ENCODE measurements at places on chromosomes 7 and 10.

- DNase-seq, result no peak
Observed at GRCh38 chr10:86127274-86127819, 239.2 kb downstream of the GRID1 start.

GRCh38 chr7:74253331-74253730, 868 bp downstream of the RFC2 start:
- no peak for DNase-seq

DNA sequence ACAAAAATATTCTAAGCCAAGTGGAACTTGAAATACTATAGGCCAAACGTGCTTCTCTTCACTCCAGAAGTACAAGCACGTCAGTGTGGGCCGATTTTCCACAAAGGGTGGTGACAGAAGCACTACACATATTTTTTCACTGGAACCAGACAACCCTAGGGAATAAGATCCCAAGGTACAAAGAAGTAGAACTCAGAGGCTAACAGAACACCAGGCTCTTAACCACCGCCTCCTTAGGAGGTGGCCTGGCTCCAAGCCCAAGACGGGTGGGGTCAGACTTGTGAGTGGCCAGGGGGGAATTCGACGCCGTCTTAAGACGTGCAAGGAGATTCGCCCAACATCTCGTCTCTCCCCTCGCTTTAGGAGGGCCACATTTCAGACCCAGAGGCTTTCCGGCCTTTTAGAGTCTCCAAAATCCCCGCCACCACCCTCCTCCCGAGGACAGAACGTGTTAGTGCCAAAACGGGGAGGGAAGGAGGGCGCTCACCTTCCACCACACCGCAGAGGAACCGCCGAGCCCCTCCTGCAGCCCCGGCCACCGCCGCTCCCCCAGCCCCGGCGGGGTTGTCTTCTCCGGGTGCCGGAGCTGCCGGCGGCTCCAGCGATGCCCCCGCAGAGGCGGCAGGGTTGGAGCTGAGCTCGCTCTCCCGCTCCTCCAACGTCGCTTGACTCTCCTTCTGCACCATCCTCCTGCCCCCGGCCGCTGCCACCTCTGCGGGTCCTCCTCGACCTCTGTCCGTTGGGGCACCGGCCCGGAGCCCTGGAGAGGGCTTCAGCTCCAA, 716 bp downstream of the OGA start:
- no peak for DNase-seq

GRCh38 chr10:107856047-107856315, 691.5 kb upstream of the SORCS1 start:
- no peak for DNase-seq

DNA sequence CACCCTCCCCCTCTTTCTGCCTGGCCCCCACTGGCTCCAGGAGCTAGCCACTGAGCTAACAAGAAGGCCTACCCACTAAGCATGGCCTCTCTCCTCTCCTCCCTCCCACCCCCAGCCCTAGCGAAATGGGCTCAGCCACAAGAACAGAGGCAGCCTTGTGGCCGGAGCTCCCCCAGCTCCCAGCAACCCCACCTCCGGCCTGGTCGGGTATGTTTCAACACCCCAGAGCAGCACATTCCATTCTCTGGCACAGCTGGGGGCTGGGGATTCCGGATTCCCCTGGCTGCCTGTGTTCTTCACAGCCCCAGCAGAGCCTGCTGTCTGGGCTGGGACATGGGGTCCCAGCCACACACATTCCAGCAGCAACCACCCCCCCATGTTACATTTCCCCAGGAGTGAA, 9.0 kb downstream of the SFRP5 start:
- DNase-seq, result no peak

GRCh38 chr10:82736305-82736704, 861.3 kb downstream of the NRG3 start:
- no peak for DNase-seq

DNA sequence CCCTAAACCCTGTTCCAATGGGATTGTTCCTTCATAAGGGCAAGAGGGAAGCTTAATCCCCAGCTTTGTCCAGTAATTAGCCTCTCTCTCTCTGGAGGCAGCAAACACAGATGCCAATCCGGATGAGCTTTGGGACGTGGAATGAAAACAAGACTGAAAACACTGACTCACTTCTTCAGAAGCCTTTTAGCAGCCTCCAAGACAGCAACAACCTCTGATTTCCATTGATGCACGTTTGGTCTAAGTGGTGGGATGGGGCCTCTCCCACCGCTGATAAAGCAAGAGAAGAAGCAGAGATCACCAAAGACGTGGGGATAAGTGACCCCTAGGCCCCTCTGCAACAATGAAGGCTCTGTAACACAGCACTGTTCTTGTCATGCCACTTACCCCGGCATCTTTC, 5.8 kb upstream of the GFRA1 start:
- no peak for DNase-seq

DNA sequence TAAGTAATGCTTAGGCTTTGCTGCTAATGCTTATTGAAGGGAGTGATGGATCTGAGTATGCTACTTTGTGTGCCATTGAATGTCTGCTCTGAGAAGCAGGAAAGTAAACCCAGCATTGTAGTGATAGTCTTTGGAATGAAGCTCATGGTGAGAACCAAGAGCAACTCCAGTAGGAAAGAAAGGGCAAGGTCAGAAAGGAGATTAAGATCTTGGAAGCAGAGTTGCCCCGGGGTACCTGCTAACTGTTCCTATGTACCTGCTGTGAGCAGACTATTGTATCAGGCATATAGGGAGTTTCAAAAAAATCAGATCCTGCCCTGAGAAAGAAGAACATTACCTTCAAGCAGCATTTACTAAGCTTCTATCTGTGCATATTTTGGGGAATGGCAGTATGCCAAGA, 54.5 kb upstream of the AASS start:
- DNase-seq, result no peak

GRCh38 chr7:96870934-96871333, 134.4 kb upstream of the DLX6 start:
- DNase-seq, result no peak

DNA sequence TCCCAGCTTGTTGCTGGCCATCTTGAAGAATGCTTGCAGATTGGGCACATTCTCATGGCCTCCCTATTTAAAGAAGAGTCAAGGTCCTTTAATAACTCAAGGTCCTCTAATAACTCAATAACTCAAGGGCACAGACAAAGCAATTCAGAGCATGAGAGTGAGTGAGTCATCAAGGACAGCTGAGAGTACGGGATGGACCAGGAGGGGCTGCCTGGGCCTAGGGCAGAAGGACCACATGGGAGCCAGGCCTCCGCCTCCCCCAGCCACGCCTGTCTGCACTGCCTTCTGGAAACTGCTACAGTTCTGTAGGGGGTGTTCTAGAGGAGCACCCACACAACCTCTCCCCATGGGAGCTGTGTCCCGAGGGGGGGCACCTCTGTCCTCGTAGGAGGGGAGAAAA, 48.9 kb downstream of the ZNF503 start:
- DNase-seq, result no peak

GRCh38 chr10:94103801-94104221, 110.1 kb downstream of the PLCE1 start:
- DNase-seq, result no peak

DNA sequence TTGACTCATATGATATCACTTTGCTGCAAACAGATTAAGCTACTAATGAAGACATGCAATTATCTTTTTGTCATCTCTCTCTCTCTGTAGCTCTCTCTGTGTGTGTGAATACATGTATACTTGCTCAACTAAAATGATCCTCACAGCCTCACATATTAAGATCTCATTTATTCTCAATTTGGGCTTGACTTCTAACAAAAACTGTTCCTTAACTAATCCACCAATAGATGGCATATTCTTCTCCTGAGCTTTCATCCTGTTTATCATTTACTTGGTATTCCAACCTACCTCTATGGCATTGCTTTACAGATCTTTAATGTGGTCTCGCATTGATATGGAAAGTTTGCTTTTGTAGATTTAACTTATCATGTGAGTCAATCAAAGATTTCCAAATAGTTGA, 540.4 kb downstream of the CNTNAP2 start:
- no peak for DNase-seq

GRCh38 chr7:64882341-64883112, 20.5 kb upstream of the ZNF273 start:
- no peak for DNase-seq

DNA sequence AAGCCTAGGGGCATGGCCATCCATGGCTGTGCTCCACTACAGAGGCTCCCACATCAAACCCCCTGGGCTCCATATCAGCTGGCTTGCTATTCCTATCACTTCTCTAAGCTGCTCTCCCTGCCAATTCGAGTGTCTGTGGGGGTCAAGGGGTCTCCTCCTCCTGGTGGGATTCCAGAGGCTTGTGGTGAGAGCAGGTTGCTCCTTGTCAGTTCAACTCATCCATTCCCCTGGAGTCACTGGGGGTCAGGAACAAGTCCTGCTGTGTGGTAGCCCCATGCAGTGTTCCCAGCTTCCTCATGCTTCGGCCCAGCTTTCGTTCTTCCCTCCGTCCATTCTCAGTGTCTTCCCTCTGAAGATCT, 86.6 kb upstream of the UNC5B start:
- DNase-seq, result no peak

DNA sequence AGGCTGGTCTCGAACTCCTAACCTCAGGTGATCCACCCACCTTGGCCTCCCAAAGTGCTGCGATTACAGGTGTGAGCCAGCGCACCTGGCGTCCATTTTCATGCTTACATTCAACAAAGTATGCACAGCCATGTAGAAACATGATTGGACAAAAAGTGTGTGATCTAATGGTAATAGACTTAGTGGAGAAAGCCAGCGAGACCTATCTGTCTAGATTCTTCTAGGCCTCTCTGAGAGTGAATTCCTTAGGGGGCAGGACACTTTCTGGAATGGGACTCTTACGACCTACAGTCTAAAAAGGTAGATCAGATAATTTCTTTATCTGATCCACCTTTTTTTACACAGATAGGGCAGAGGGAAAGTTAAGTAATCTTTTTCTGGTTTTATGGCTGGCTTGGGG, 46.3 kb upstream of the SDK1 start:
- DNase-seq, result no peak

DNA sequence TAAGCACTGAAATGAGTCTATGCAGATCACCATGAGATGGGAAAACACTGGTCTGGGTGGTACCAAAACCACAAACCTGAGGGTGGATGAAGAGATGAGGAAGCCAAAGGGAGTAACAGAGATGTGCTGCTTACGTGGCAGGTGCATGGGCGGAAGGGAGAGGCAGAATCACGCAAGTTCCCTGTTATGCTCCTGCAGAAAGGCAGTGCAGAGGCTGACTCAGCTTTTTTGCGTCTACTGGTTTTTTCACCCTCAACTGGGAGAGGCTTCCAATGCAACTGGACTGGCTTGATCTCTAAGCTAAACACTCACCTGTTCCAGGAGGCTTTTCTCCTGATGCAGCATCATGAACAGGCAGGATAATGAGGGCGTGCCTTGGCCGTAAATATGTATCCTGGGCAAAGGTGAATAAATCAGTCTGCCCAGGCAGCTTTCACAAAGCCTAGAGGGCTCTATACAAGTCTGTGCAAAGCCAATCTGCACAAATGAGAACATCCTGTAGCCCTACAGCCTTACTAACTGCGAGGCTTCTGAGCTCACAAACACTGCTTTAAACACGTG, 95.4 kb upstream of the AFAP1L2 start:
- no peak for DNase-seq

DNA sequence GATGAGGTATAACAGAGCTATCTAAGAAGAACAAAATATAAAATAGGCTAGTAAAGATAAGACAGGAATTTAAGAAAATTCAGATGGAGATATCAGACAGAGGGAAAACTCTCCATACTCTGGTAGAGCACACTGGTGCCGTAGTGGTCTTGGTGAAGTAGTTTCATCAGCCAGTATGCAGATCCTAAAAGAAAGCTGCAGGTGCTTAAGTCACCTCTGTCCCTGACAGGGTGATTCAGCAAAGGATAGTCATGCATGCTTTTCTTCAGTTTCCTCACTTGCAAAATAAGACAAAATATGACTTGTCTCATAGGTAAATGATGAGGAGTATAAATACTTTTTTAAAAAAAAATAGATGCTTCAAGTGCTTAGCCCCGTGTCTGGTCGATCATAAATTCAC, 794.9 kb downstream of the TNS3 start:
- DNase-seq, result no peak

DNA sequence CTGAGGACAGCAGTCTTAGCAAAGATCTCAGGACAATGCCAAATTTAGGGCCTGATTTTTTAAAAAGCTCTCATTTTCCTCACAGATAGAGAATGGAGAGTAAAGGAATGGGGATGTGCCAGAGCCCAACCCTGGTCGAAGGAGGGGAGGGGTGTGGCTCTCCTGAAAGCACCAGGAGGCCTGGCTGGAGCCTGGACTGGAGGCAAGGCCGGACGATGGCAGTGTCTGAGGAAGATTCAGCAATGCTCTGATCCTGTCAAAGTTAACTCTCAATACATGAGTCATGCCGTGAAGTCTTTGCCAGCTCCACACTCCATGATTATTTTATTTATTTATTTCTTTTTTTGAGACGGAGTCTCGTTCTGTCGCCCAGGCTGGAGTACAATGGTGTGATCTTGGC, 108.3 kb downstream of the UPF2 start:
- DNase-seq, result no peak

- no peak for DNase-seq
Observed at GRCh38 chr10:12638103-12638502, 288.8 kb downstream of the CAMK1D start.

DNA sequence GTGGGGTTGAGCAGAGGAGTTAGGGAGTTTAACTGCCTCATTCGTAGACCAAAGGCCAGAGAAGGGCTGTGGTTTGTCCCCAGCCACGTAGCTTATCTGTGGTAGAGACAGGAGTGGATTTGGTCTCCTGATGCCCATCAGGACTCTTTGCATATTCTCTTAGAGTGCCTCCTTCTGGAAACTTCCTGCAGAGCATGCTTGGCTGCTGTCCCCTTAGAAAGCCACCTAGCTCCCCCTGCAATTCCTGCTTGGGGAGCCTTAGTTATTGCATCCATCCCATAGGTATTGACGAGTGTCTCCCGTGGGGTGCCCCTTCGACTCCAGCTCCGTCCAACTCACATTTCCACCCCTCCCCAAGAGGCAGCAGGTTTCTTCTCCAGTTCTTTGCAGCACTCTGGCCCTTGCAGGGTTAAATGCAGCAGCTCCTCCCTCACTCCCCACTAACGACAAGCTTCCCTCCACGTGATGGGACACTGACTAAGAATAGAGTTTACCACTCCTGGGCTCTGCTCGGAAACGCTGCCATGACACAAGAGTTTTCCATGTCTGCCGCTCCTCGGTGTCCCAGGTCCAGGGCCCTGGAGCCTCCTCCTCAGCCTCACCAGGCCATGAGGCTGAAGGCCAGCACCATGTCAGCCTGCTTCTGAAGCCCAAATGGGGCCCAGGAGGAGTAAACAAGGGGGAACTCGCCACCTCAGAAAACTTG, 147.8 kb upstream of the UNC5B start:
- no peak for DNase-seq
